ENCODE measurements at places on chromosomes 1 and 21.
A peak's percentile ranks its signal among the peaks of the same experiment; 100 is the strongest.

DNA sequence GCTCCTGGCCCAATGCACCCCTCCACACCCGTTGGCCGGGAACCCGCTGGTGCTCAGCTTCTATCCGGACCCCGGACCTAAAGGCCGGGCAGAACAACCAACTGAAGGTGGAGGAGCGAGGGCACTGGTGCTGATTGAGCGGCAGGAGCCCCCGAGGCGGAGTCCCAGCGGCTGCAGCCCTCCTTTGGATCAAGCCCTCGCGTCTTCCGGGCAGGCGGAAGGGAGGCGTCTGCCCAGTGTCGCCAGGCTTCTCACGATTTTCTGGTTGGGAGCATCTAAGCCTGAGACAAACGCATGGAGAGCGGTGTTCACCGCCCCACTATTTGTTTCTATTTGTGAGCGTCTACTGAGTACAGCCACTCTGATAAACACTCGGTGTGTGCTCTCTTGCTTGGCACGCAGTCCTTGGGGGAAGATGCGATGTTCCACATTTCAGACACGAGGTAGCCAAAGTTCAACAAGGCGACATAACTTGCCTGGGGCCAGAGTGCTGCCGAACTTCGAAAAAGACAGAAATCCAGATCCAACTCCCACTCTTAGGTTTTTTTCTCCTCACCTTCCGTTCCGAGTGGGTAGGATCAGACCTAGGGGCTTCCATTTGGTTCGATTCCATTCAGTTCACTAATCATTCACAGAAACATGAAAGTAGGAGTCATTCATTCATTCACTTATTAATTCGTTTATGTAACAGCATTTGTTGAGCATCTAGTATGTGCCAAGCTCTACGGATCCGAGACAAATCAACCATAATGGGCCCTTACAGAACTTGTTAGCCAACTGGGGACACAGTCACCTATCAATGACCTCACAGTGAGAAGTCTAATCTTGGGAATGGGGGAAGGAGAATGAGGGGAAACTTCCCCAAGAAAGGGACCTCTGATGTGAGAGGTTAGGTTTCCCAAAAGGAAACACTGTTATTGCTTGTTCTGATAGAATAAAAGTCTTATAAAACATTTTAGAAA lies 4.9 kb upstream of the DMRTA2 start:
- no peak for DNase-seq

DNA sequence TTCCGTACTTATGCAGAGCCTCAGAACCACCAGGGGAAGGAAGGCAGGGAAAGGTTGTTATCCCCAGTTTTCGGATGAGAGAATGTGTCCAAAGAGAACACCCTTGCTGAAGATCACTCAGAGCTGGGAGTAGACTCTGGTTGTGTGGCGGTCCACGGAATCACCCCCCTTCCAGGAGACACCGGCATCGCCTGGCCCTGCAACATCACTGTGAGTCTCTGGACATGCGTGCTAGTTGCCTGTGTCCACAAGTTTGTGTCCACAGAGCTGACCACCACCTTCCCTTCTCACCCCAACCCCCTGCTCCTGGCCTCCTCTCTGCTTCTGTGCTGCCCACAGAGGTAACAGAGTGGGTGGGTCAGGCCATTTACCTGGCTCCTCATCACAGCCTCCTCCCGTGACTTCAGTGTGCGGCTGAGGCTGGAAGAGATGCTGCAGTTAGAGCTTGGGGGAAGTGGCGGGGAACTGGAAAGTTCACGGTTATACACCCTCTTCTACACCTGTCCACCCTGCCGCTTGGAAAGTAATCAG lies 7.3 kb downstream of the MYBPH start:
- no peak for DNase-seq

GRCh38 chr1:153648000-153648643 lies 10.4 kb upstream of the SNAPIN start:
- no peak for DNase-seq

DNA sequence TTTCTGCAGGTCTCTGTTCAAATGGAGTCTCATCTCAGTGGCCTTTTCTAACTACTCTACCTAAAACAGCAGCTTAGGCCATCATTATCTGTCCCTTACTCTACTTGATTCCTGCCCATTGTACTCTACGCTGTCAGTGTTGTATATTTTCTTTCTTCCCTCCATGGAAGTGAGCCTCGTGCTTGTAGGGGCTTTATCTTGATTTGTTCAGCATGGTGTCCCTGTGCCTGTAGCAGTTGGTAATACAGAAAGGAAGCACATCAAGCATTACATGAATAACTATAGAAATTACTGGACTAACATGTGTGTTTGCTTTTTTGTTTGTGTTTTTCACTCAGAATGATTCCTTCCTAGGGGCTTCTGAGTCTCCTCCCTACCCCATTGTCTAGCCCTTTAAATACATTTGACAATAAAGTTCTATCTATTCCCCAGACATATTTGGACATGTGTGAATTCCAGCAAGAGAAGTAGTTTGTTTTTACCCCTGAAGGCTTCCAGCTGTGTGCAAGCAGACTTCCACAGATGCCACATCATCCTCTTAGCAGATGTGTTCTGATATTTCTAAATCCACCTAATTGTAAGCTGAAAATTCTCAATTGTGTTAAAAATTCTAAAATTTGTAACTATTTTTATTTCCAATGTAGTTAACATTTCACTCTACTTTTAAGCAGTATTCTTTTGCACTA lies 40.3 kb downstream of the PRMT2 start:
- no peak for DNase-seq

DNA sequence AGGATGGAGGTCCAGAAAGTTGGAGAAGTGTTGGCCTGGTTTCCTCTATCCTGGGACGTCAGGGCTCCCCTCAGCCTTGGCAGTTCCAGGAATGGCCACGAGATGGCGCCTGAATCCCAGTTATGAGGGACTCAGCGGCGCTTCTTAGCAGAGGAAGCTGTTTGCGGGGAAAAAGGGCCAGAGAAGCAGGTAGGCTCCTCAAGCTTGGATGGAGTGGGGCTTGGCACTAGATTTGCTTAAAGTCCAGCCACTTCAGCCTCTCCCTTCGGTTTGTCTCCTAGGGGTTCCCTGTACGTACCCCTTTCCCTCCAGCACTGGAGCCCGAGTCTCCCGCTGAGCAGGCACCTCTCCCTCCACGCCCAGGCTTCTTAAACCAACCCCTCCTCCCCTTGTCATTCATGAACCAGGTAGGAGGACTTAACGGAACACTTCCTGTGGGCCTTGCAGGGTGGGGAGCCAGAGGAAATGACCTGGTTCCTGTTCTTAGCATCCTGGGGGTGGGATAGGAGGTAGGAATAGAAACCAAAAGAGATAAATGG lies 32.0 kb upstream of the TENT5B start:
- peak; percentile 61 for DNase-seq
